Tongue (tissue), 3 donors: ENCODE measurements at places on chromosomes 3 and 15.

- DNase-seq, result no peak
Measured at GRCh38 chr15:80274996-80275395, 23.0 kb upstream of the CTXND1 start.

DNA sequence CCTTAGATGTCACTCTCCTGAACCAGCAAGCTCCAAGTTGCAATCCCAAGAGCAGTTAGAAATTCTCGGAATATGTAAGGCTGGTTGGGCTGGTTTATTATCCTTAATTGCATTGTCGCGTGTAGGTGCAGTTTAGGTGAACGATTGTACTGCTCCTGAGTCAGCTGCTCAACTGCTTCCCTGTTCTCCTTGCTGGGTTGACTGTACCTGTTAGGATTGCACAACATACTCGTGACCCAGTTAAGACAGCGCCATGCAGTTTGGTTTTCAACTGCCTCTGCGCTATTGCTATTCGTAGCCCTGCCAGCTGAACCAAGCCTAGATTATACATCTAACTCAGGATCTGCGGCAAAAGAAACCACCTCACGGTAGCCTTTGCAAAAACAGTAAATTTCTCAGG is 41.0 kb downstream of the BCL2L10 start:
- no peak for DNase-seq

- no peak for DNase-seq
Measured at GRCh38 chr3:177979703-177980102, 556.5 kb upstream of the KCNMB2 start.

DNA sequence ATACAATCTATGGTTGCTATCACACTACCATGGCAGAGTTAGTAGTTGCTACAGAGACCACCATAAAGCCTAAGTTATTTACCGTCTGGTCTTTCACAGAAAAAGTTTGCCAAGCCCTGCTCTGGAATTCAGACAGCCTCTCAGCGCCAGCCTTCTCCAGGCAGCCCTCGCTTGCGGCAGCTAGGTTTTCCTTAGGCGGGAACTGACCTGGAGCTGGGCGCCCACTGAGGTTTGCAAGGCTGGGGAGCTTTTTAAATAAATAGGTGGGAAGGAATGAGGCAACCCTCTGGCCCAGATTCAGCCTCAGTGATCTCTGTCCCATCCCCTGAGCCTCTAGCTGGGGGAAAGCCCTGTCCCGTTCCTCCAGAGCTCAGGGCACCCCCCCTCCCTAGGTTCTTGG is 1.2 kb downstream of the CTSH start:
- no peak for DNase-seq

DNA sequence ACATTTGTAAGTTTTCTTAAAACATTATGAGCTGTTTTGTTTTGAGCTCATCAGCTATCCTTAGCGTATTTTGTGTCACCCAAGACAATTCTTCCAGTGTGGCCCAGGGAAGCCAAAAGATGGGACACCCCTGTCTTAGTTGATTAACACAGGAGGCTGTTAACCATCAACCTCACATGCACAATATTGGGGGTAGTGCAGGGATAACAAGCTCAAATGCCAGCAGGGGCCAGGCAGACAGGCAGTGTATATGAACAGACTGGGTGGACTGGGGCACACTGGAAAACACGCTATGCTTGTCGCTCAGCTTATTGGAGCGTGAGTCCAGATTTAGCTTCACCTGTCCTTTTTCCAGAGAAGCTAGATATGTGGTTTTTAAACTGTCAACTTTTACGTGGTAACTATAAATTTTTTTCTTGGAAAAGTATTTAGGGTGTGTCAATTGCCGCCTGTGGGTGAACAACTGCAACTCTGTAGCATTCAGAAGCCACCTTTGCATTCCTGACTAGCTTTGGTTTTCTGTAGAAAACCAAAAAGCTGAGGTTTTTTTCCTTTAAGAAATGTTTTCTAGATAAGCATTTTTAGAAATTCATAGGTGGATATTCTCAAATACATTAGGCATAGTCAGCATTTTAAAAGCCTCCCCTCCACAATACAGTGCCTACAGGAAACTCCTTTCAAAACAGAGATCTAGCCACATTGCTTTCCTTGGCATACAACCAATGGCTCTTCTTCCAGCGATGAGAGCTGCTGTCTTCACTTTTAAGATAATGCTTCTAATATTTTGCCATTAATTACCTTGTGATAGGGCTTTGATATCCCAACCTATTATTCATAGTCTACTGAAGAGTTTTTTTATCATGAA is 14.6 kb downstream of the PSMD6 start:
- DNase-seq, result no peak

- no peak for DNase-seq
Measured at GRCh38 chr3:54957711-54958110, 29.9 kb upstream of the LRTM1 start.

DNA sequence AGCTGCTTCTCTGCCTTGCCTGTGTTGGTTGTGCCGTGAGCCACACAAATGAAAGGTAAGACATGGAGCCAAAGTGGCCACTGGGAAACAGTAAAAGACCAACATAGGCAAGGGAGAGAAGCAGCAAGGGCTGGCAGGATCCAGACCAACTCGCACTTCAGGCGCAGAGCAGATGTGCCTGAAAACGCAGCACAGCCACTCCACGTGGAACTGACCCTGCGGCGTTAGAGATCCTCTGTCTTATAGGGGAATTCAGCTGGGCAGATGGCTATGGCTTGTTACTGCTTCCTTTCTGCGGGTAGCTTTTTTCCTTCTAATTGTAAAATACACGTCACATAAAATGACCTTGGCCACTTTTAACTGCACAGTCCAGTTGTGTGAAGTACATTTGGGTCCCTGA is 10.4 kb upstream of the GHRL start:
- DNase-seq, result no peak

- no peak for DNase-seq
Measured at GRCh38 chr3:65508750-65509422, 529.8 kb downstream of the MAGI1 start.

- DNase-seq, result no peak
Measured at GRCh38 chr3:127647845-127648204, 18.8 kb downstream of the PODXL2 start.

DNA sequence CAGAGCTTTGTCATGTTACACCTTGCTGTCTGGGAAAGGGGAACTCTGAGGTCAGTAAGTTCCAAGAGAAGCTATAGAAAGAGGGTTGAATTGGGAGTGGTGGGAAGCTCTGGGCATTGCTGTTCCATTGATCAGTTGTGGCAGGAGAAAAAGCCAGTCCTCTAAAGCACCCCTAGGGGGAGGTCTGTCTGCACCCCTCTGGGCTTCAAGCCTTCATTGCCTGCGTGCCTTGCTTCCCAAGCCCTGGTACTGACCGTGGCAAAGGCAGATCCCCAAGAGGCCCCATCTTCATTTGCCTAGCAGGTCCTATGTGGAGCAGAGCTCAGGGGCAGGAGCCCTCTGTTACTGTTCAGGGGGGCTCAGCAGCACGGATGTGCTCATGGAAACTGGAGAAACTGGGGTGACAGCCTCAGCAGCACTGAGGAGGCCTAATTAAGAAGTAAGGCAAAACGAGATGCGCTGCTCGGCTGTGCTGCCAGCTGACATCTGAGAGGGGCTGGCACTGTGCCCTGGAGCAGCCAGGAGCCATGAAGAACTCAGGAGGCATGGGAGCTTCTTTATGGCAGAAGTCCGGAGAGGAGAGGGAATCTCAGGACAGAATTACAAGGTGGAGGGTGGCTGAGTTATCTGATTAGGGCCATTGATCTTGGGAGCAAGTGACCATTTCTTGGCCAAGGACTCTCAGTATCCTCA is 270.9 kb downstream of the RPLP1 start:
- DNase-seq, result peak; percentile 80

DNA sequence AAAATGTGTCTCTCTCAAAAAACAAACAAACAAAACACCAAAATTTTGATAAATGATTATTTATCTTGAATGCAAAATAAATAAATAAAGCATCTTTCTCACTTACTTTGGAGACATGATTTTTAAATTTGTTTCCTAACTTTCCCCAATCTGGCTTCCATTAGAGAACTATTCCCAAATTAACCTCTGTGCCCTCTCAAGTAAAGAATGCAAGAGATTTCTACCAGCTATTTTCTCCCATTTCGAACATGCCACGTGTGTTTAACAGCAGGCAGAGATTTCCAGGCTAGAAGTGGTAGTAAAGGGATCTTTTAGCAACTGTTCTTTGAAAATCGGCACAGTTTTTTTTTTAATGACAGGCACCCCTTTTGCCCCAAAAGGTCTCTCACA is 269.1 kb downstream of the SHQ1 start:
- DNase-seq, result no peak

DNA sequence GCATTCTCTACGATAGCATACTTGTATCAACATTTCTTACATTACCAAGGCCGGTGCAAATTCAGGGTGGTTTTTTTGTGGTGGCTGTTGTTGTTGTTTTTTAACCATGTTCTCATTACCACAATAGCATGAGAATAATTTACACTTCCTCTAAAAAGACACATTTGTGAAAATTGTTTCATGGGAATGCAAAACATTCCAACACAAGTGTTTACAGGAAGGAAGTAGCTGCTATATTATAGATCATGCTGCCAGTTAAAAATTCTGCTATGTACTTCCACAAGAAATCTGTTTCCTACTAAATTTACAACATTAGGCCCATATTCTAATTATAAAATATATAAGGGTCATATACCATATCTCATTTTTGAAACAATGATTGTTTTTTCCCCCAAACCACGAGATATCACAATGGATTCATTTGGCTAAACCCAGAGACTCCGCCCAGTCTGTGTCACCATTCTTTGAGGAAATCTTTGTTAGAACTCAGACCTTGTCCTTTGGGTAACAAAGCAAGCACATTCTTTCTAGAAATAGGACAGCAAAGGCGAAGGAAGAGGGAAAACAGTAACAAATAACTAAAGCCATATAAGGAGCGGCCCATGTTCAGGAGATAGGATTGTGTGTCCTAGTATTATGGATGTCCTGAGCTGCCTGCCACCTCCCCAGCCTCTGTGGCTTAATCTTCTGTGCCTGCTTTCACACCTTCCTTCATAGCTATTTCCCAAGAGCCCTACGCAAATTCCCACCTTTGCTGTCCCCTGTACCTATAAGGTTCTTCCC is 60.1 kb downstream of the UACA start:
- DNase-seq, result no peak

GRCh38 chr3:131031660-131032059 is 5.0 kb downstream of the NEK11 start:
- DNase-seq, result no peak

DNA sequence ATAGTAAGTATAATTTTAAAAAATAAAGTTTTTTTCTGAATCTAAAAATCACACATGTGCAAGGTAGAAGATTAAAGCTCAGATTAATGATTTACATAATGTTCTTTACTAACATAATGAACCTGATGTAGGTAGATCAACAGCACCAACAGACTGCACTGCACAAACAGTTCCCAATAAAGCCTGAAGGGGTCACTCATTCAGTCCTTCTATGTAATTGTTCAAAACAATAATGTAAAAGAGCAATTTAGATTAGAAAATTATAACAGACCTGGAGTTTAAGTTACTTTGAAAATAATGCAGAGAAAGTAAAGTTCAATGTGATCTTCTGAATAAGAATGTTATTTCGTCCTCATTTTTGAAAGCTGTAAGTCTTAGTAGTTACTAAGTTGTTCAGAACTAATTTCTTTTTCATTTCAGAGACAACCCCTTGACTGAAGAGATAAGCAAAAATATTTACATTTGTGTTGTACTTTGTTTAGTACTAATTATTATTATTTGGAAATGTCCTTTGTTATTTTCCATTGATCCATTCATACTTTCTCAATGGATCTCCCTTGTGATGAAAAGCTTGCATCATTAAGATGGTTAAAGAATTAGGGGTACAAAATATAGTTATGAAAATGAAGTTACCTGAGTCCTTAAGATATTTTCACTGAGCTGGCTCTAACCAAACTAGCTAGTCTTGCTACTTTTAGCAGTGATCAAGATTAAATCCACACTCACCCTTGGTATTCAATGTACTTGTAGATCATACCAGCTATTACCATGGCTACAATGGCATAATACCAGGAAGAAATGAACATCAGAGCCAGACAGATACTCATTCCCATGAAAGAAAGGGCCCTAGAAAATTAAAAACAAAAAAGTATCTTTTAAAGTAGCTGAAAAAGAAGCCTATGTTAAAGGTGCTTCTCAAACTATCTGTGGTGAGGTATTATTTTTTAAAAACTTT is 16.8 kb downstream of the EMC4 start:
- DNase-seq, result peak; percentile 45

DNA sequence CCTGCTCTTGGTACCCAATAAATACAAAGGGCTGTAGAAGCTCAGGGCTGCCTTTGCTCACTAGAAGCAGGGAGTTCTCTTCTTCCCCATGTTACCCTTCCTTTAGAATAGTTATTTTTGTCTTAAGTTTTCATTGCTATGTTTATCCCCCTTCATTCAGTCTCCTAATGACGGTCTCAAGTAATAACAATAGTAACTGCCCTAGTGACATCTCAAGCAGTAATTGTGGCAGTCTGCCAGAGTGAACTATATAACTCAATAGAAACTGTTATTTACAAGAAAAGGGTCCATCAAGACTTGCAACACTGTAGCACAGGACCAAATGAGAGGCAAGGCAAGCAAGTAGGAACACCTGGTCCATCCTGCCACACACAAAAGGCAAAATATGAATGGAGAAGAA is 32.5 kb upstream of the SIN3A start:
- DNase-seq, result no peak

GRCh38 chr3:109887293-109887692 is 549.9 kb upstream of the DPPA4 start:
- DNase-seq, result no peak

GRCh38 chr3:64163755-64164148 is 61.5 kb downstream of the PRICKLE2 start:
- DNase-seq, result peak; percentile 69

DNA sequence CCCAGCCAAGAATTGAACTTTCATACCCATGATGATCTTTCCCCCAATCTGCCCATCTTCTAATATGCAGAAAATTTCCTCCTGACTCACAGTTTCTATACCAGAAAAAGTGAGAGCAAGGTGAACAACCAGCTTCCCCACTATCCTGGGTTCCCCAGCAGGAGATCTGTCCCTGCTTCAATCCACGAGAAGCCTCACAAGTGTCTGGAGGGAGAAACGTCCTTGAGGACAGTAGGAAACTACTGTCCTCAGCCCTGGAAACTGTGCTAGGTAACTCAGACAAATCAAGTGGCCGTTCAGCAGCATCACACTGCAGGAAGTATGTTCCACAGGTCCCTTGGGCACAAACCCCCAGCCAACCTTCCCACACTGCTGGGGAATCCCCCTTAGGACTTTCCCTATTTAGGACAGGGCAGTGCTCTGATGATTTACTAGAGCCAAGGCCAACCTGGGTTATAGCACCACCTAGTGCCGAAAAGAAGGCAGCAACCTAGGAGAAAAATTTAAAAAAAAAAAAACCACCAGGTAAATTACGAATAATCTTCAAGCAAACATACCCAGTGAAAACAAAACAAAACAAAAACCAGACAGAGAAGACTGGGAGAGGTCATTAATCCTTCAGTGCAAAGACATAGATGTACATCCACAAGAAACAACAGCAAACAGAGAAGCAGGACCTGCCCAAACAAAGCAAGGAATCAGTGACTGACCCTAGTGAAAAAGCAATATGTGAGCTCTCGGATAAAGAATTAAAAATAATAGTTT is 36.0 kb downstream of the MORC1 start:
- DNase-seq, result peak; percentile 24

GRCh38 chr3:10901296-10901945 is 85.4 kb downstream of the SLC6A11 start:
- DNase-seq, result no peak
